GM23248 (cell line): ENCODE measurements at places on chromosomes 4 and X.

DNA sequence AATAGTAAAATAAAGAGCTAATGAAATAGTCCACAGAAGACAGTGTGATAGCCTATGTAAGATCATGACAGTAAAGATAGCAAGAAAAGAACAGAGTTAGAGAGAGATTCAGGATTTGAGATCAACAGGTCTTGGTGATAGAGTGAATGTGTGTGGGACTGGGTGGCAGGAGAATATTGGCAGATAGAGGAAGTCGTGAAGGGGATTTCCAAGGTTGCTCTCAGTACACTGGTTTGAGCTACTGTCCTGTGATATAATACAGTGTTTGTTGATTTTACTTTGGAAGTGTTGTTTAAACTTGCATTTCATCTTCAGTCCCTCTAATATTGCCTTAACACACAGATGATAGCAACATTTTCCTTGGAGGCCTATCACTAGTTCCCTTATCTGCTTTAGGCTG is 44.1 kb downstream of the DTHD1 start:
- no peak for DNase-seq

- DNase-seq = peak; percentile 87
Measured at GRCh38 chr4:16196482-16197393, 29.5 kb downstream of the TAPT1 start.

DNA sequence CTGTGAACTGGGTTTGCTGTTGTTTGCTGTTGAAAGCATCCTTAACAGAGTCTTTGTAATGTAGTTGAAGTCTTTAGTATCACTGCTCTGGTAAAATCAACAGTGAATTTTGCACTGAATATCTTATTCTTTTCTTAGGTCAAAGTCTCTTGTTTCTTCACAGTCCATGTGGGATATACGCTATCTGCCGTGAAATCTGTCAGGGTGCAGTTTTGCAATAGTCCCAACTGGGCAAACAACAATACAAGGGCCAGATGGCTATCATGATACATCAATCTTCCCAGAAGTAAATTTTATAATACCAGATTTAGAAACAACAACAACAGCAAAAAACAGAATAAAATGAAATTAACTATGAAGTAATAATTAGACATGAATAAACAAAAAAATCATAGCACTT is 123.5 kb downstream of the PPARGC1A start:
- no peak for DNase-seq

GRCh38 chr4:1638272-1638598 is 45.9 kb downstream of the FAM53A start:
- no peak for DNase-seq
